GM13977 (cell line): ENCODE measurements at places on chromosomes 5 and 9.
A peak's percentile ranks its signal among the peaks of the same experiment; 100 is the strongest.

- DNase-seq: no peak
These were observed 99.2 kb downstream of the ZNF462 start for GRCh38 chr9:106962122-106962521.

GRCh38 chr5:45694971-45695803, 993 bp downstream of the HCN1 start:
- DNase-seq: no peak

GRCh38 chr9:134818000-134818568, 62.5 kb upstream of the FCN2 start:
- no peak for DNase-seq

GRCh38 chr9:21506626-21507482, 24.7 kb upstream of the IFNE start:
- DNase-seq: no peak

- DNase-seq: no peak
These were observed 15.3 kb upstream of the F2RL2 start for GRCh38 chr5:76638479-76638878.

- DNase-seq: no peak
These were observed 97.5 kb downstream of the ZNF608 start for GRCh38 chr5:124648902-124649467.

- DNase-seq: no peak
These were observed 114.4 kb downstream of the SVEP1 start for GRCh38 chr9:110465190-110465589.

- DNase-seq: no peak
These were observed 214.9 kb downstream of the ADAMTSL1 start for GRCh38 chr9:18688581-18689565.

DNA sequence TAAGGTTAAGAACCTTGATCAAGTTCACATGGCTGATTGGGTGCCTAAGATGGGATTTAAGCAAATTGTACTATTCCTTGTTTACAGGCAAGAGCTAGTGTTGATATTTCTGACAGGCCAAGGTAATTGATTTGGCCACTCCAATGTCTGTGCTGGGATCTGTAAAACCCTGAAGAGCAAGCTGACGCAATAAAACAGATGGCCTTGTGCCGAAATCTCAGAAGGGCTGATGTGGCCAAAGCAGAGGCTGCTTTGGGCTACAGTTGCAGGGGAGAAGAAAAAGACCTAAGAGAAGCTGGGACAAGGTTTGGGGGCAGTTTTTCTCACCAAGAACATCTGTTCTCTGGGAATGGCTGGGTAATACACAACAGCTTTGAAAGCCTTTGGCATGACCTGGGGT, 463.2 kb upstream of the ZNF608 start:
- DNase-seq: no peak

GRCh38 chr9:109277451-109277850, 43.4 kb downstream of the EPB41L4B start:
- no peak for DNase-seq

DNA sequence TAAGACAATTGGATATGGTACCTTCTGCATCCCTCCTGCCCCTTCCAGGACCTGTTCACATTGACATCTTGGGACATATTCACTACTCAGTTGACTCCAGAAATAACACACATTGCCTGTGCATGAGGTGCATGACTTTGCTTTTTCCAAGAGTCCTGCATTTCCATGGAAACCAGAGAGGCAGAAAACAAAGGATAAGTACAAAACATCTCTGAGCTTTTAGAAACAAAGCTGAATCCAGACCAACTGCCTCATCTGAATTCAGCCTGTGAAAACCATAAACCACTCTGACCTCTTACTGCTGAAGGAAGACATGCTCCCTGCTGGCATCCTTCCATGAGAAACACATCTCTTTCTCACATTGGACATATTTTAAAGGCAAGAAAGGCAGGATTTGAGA, 695.1 kb downstream of the TAF11L14 start:
- no peak for DNase-seq

DNA sequence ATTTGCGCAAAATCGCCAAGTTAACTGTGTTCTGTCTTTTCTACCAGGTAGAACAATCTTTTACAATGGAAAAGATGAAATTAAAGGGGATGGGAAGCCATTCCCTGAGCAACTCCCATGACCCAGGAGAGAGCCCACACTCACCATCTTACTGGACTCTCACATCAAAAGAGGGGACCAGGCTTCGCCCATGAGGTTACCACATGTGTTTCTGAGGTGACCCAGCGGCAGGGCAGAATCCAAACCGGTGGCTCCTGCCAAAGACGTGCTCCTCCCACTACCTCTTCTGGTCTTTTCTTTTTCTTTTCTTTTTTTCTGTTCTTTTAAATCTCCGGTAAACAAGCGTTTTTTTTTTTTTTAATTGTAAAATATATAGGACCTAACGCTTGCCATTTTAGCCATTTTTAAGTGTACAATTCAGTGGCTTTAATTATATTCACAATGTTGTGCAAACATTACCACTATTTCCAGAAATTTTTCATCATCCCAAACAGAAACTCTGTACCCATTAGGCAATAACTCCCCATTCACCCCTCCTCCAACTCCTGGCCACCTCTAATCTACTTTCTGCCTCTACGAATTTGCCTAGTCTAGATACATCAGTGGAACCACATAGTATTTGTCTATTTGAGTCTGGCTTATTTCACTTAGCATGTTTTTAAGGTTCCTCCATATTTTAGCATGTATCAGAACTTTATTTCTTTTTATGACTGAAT, 19.3 kb downstream of the PTPN3 start:
- DNase-seq: no peak

- no peak for DNase-seq
These were observed 125.1 kb downstream of the GAS1 start for GRCh38 chr9:86822006-86822801.

DNA sequence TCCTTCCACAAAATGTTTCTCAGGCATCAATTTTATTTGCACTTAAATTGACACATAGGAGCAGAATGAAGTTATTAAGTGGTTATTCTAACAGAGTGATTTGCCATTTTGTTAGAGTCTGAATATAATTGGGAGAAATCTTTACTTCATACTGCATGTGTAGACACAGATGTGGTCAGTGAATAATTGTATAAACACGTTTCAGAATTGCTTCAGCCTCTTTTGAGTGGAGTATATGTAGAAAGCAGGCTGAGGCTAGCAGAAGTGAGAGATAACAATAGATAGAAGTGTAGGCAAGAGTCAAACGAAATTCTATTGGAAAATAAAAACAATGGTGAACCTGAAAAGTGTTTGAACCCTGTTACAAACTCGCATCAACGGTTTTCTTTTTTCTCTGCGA, 270.7 kb downstream of the TMEM167A start:
- DNase-seq: no peak

DNA sequence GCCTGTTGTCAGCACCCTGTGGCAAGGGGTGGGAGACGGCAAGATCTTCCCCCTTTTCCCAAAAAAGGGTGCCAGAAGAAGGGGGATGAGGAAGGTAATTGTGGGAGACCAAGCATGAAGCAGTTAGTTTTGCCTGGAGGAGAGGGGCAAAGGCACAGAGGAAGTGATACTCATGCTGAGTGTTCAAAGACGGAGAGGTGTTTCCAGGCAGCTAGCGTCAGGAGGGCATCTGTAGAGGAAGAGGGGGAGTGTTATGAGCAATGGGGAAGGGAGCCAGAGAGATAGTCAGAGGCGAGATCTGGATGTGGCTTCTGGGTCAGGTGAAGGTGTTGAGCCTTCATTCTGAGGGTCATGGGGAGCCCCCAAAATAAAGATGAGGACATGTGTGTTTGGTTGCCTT, 26.9 kb upstream of the ADAM19 start:
- no peak for DNase-seq

DNA sequence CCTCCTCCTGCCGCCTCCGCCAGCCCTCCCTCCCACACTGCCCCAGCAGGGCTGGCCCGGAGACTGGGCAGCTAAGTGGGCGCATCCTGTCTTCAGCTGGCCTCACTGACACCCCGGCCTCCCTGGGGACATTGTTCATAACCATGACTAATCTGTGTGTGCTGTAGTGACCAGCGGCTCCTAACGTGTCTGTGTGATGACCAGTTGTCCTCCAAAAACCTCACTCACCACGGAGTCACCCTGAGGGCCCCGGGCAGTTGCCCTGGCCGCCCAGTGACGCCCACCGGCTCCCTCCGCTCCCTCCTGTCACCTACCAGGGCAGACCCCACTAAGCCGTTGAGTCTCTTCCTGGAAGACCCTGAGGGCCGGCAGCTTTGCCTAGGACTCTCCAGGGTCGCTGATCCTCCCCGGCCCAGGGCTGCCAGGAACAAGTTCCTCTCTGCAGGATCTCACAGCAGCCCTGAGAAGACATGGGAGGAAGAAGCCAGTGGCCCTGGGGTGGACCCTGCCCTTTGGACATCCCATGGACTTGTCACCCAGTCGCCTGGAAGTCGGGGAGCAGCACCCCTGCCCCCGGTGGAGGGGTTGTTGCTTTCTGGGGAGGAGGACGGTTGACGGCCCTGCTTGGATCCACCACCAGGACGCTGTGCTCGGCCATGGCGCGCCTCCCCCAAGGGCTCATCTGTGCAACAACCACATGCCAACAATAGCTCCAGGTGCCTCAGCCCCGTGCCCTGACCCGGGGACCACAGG, 110.2 kb upstream of the LMX1B start:
- DNase-seq: no peak

DNA sequence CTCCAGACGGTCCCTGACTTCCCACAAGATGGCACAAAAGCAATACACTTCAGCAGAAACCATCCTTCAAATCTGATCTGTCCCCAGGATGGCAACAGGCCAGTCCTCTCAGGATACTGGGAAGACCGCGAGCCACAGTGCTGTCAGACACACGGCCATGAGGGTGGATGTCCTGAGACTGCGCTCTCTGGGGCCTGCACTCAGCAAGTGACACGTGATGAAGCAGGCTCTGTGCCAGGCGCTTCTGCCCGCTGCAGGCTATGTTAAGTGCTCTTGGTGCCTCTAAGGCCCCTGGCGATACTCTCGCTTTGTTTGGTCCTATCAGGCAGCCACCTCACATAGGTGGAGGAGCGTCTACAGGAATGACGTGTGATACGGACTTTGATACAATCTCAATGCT, 7.1 kb downstream of the BRD9 start:
- DNase-seq: peak; percentile 13

- no peak for DNase-seq
These were observed 7.6 kb downstream of the DNAJC18 start for GRCh38 chr5:139431706-139432105.

- DNase-seq: peak; percentile 26
These were observed 75.7 kb upstream of the GLIS3 start for GRCh38 chr9:4375424-4376200.

DNA sequence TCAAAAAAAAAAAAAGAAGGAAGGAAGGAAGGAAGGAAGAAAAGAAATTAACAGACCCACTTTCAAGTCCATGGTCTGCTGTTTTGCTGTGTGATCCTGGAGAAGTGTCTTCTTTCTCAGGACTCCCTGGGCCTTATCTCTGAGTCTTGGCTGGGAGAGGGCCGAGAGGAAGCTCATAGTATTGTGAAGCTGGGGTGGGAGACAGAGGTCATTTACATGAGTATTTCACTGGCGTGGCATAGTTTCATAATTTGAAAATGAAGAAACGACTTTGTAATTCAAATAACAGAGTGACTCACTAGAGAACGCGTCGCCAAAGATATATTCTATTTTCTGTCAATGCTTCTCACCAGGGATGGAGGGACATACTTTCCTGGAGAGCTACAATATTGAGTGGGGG, 2.4 kb upstream of the C9orf50 start:
- no peak for DNase-seq

DNA sequence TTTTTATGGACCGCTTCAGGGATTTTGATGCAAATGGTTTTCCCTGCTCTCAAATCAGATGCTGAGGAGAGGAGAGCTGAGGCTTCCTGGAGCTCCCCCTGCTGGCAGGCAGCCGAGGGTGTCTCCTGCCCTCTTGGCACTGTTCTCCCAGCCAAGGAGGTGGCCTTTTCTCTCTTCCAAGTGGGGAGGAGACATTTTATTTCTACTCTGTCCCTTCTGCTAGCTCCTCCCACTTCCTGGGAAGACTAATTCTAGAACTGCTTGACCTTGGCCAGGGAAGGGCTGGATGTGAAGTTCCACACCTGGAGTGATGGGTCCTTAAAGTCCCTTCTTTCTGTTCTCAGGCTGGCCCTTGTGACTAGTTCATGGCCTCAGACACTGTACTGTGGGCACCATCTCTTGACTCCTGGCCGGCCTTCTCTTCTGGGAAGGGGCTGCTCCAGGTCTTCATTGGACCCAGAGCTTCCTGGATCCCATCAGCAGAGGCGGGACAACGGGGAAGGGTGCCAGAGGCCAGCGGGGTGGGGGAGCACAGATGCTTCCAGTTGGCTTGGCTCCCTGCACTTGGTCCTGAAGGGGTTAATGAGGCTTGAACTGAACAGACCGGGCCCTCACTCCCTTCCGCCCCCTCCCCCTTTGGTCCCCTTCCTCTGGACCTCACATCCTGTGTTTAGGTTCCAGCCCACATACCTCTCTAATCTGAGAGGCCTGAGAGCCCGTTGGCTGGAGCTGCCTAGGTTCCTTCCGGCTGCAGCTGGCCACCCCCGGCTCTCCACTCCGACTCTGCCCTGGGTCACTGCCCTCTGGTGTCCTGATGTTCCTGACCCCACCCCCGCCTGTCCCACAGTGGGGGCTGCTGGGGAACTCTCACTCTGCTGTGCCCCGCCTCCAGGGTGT, 32.1 kb downstream of the PTPA start:
- peak; percentile 86 for DNase-seq

- DNase-seq: no peak
These were observed 24.5 kb upstream of the LTC4S start for GRCh38 chr5:179769271-179769670.

- DNase-seq: peak; percentile 53
These were observed 759.5 kb downstream of the TAF11L14 start for GRCh38 chr5:18393565-18394442.

DNA sequence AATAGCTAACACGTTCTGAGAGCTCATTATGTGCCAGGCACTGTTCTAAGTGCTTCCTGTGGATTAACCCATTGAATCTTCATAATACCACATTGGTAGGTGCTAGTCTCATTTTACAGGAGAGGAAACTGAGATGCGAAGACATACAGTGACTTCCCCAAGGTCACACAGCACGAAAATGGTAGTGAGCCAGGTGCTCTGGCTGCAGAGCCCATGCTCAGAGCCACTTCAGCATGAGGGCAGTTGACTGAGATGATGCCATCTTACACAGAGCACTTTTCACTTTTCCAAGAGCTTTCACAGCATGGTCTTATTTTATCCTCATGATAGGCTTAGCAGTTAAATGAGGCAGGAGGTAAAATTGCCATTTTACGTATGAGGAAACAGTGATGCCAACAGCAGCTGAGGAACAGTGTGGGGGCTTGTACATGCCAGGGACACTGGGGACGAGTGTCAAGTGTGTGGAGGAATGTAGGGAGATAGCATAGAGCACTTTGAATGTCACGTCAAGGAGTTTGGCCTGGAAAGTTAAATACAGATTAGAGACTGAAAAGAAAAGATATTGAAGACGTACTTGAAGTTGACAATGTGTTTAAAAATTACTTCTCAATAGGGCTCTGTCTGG, 180.0 kb downstream of the KIF4B start:
- DNase-seq: no peak
